Activated CD4-positive, alpha-beta T cell treated with anti-CD3 and anti-CD28 coated beads for 4 hours (primary cell): ENCODE measurements at places on chromosomes 6 and 20.

DNA sequence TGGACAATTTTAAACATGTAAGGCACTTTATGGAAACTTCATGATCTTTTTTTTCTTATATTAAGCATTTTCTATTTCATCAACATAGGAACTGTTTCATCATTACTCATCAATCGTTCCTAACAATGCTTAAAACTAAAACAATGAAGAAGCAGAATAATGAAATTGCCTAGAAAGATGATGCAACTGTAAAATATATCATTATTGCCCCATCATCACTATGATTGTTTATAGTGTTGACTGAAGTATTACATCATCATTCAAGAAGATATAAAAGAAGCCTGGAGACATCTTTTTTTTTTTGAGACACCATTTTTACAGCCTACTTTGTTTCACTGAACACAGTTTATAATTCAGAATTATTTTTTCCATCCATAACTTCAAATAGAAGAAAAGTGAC lies 147.2 kb downstream of the TRDN start:
- DNase-seq: no peak

DNA sequence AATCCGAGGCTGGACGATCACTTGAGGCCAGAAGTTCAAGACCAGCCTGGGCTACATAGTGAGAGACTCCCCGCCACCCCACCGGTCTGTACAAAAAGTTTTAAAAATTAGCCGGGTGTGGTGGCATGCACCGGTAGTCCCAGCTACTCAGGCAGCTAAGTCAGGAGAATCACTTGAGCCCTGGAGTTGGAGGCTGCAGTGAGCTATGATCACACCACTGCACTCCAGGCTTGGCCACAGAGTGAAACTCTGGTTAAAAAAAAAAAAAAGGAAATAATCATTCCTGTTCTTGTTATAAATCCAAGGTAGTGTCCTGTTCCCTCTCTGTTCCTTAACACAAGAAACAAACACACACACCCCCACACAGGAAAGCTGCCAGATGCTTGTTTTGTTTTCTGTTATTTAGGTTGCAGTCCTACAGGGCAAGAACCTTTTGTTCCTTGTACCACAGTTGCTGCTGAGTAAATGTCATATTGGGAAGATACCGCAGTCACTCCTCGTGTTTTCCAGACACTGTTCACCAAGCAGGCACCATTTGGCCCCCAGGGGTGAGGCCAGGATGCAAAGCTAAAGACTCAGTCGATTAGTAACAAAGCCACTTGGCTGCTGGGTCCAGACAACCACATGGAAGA lies 28.9 kb downstream of the ASIP start:
- DNase-seq: no peak

- no peak for DNase-seq
Measured at GRCh38 chr20:4181956-4182945, 166.9 kb upstream of the RNF24 start.

DNA sequence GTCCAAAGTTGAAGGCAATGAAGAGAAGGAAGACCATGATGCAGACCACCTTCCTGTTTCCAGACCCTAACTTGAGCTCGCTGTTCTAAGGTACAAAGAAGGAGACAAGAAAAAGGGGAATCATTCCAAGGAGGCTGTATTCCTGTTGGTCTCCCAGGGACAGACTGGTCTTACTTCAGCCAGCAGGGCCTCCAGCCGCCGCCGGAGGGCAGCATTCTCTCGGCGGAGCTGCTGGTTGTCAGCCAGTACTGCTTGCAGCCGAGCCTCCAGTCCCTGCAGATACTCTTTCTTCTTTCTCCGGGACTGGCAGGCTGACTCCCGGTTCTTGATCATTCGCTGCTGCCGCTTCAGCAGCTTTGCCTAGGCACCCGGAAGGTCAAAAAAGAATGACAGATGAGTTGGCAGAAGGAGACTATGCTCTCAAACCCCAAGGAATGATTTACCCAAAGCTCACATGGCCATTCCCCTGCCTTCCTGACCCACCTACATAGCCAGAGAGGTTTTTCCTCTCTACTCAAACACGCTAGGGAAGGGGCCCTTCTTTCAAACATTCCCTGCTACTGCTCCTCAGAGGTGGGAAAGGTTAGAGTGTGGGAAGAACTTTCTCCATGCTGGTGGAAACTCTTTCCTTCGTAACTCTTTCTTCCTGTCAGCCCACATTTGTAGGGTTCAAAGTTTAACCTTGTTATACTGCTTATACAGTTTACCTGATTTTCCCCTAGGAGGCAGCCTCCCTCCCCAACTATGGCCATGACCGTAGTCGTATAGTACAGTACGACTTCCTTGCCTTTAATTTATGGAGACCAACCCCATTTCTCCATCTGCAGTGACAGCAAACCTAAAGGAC lies 9.0 kb downstream of the ATF6B start:
- peak; percentile 55 for DNase-seq

GRCh38 chr6:135535989-135536414 lies 38.5 kb upstream of the AHI1 start:
- DNase-seq: peak; percentile 9

DNA sequence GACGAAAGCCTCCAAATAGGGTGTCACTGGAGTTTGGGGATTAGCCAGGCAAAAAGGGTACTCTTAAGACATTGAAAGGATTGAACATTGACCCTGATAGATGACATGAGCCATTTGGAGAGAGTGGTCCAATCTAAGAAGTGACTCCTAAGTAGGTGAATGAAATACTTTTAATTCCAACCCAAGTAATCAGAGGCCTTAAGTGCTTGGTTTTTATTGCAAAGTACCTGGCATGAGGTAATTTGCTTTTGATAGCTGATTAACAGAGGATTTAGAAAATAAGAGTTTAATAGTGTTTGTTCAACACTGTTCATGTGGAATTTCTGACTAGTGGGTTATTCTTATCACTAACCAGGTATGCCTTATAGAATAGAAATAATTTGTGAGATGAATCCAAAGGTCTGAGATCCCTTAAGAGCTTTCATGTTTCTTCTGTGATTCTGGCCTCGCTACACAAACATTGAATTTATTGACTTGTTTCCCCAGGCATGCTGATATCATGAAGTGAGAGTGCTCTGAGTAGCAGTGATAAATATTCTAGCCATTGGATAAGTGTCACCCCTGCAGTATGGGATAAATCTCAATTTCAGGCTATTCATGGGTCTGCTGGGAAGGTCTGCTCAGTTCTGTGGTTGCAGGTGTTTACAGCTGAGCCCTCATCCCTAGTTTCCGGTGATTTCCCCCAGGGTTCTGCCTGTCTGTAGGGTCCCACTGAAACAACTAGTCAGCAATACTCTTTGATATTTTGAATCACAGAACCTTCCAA lies 6.5 kb downstream of the NCOA7 start:
- DNase-seq: no peak
